ENCODE measurements at places on chromosomes 16 and 17. TPM values are rescaled to one million over a fixed set of nuclear protein-coding genes. Genes with fewer than 3 reads are reported as not detected.

Gene KRT222
- not detected for total RNA-seq

Gene RHBDF1
- total RNA-seq: 24.9 TPM

Gene CYLD
- total RNA-seq: 4.5 TPM

Gene TP53TG3
- total RNA-seq: 2.1 TPM

Gene CHST4
- not detected for total RNA-seq

Gene FAM20A
- total RNA-seq: not detected

Gene FOXF1
- 0.06 TPM for total RNA-seq

Gene SLFN14
- not detected for total RNA-seq

Gene CA4
- total RNA-seq: not detected

Gene CNGB1
- total RNA-seq: not detected

- DNase-seq: no peak
Measured at GRCh38 chr17:40463122-40463550, 19.9 kb downstream of the IGFBP4 start.

- no peak for DNase-seq
Measured at GRCh38 chr17:557371-557770, 157.3 kb downstream of the VPS53 start.

DNA sequence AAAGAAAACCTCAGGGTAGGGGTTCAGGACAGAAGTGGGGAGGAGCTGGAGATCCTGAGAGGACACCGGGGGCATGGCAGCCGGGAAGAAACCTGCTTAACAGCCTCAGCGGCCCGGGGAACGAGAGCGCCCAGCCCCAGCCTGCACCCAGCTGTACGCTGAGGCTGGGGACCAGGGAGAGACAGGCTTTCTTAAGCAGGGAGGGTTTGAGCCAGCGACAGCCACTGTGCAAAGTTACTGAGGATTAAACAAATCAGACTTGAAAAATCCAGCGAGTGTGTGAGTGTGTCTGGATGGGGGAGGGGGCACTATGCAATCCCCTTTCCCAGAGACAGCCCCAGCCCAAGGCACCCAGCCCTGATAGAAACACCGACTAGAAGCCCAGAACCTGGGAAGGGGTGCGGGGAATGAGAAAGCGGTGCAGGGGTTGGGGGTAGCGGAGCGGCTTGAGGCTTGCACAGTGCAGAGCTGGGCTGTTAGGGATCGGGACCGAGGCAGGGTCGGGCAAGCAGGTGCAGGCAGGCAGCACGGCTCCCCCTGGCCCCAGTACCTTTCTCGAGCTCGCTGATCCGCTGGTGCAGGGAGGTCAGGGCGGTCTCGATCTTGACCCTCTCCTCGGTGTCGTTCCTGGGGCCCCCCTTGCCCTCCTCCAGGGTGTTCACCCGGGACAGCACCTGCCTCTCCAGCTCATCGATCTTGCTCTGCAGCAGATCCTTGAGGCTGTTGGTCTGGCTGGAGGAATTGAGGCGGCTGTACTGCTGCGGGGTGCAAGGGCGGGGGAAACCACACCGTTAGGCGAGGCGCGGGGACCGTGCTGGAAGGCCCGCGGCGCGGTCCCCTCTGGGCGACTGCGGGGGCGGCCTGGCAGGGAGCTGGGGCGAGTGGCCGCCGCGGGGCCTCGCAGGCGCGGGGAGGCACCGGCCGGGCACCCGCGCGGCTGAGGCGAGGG lies 1.2 kb downstream of the NPTX1 start:
- no peak for DNase-seq

GRCh38 chr16:85195900-85196772 lies 83.9 kb upstream of the CIBAR2 start:
- no peak for DNase-seq

GRCh38 chr16:13912891-13913290 lies 7.1 kb upstream of the ERCC4 start:
- DNase-seq: no peak

DNA sequence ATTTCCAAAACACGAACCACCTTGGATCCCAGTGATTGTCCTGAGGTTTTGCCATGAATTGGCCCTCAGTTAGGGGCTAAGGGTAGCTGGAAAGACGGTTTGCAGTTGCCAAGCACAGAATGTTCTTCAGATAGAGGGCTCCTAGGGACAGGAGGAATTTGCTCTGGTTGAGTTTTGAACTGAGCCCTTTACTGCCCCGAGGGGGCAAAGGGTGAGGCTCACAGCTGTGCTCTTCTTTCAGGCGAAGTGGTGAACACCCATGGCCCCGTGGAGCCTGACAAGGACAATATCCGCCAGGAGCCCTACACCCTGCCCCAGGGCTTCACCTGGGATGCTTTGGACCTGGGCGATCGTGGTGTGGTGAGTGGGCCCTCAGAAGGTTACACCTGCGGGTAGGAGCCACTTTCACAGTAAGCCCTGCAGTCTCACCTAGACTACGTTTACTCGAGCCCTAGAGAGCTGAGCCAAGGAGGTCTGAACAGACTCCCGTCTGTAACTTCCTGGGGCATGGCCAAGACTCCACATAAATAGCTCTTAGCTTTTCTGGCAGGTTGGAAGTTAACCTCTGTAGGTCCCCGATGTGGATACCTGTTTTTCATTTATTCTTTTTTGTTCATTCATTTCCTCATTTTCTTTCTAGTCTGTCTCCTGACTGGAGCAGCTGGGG lies 32.5 kb downstream of the NMT1 start:
- peak; percentile 41 for DNase-seq

DNA sequence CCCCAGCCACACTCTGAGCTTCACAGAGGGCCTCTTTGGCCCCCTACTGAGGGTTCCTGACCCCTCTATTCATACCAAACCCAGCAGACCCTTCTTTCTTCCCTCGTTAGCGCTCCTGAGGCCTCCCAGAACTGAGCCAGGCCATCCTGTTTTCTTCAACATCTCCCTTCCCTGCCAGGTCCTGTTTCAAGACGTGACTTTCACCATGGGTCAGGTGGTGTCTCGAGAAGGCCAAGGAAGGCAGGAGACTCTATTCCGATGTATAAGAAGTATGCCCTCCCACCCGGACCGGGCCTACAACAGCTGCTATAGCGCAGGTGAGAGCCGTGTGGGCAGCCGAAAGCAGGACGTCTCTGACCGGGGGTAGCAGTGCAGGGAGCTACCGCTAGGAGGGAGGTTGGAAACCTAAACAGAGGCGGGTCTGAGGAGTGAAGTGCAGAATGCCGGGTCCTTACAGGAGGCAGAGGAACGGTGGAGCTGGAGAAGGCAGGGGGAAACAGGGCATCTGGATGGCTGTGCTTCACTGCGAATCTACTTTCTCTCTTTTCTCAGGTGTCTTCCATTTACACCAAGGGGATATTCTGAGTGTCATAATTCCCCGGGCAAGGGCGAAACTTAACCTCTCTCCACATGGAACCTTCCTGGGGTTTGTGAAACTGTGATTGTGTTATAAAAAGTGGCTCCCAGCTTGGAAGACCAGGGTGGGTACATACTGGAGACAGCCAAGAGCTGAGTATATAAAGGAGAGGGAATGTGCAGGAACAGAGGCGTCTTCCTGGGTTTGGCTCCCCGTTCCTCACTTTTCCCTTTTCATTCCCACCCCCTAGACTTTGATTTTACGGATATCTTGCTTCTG lies 1.3 kb upstream of the SENP3 start:
- no peak for DNase-seq

DNA sequence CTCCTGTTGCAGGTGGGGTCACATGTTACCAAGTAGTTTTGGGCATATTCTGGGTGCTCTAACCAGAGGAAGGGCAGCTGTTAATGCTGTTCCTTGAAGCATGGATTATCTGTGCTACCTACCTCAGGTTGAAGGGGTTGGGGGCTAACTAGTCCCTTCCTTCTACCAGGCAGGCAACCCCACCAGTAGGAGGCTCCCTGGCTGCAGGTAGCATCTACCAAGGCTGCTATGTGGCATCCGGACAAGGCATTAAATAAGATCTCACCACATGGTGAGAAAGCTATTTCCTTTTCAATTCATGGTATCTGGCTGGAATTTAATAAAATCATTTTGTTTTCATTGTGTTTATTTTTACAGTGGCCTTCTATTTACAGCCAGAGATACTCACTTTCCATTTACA lies 62.5 kb downstream of the CACNG3 start:
- DNase-seq: no peak

GRCh38 chr17:47204722-47205418 lies 4.3 kb upstream of the MYL4 start:
- DNase-seq: no peak

DNA sequence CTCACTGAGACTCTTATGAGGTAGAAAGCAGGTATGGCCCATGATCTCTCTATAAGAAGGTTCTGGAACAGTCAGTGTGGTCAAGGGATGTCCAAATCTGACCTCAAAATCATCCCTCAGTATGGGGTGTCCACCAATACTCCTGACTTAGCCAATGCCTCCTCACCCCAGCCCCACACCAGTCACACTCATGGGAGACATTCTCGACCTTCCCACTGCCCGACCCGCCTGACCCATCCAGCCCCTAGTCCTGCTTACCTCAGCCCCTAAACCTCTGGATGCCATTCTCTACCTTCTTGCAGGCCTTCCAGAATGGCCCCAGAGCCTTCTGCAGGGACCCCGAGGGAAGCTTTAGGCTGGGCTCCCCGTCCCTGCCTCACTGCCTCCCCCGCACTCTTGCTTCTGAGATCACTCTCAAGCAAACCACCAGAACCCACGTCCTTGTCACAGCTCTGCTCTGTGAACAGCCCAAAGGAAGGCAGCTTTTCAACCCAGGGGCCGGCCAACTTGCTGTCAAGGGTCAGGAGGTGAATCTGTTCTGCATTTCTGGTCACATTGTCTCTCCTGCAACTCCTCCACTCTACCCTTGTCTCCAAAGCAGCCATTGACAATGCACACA lies 44.9 kb upstream of the RBFOX3 start:
- no peak for DNase-seq

GRCh38 chr16:54055191-54055590 lies 231.4 kb downstream of the IRX3 start:
- no peak for DNase-seq

GRCh38 chr16:14196539-14196938 lies 125.4 kb downstream of the MRTFB start:
- DNase-seq: no peak

- no peak for DNase-seq
Measured at GRCh38 chr17:57138030-57138911, 53.2 kb downstream of the AKAP1 start.

DNA sequence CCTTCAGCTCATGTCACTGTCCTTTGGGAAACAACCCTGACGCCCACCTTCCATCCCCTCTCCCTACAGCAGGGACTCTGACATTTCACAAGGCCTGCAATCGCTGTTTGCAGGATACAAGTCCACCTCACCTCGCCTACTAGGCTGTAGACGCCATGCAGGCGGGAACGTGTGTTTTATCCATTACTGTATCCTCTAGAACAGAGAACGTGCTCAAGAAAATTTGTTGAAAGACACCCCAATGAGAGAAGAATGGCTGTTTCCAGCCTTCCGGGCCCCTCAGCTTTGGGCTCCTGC lies 1.5 kb upstream of the TTYH2 start:
- no peak for DNase-seq

- DNase-seq: no peak
Measured at GRCh38 chr16:12763517-12763916, 40.2 kb downstream of the CPPED1 start.

GRCh38 chr17:19388791-19389785 lies 2.1 kb upstream of the MFAP4 start:
- DNase-seq: no peak

DNA sequence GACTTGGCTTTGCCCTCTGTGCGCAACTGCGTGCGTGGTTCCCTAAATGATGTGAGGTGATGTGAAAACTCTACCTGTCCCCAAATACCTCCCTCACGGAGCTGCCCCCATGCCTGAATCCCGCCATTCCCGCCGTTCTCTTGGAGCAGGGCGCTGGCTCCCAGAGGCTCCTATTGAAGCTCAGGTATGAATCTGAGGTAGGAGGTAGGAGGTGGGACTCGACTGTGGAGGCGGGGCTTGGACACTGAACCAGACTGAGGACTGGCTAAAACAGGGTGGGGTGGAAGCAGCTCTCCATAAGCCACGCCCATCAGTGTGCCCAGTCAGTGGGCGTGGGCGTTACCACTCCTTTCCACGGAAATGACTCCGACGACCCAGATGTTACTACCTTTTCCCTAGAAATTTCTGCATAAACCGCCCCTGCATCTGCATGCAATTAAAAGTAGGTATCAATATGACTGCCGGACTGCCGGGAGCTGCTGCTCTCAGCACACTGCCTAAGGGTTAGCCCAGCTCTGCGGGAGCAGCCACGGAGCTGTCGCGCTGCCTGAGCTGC lies 41.0 kb downstream of the FOXL1 start:
- no peak for DNase-seq

DNA sequence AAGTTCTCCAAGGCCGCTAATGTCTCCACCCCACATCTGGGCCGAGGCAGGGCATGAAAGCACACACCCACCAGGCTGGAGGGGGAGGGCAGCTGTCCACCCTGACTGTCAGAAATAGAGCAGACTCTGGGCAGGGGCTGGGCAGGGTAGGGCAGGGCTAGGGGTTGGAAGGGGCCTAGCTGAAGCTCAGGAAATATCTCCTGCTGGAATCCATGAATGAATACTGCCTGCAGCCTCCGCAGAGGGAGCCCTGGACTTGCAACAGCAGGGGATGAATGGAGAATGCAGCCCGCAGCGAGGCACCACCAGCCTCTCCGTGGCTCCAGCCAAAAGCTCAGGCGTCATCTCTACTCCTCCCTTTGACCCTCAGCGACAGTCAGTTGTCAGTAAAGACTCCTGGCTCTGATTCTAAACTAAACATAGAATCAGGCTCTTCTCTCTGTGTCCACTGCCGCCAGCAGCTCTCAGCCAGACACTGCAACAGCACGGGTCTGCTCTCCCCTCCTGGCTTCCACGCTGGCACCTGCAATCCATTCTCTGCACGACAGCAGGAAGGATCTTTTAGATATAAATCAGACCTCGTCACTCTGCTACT lies 23.9 kb upstream of the NGFR start:
- DNase-seq: peak; percentile 3

DNA sequence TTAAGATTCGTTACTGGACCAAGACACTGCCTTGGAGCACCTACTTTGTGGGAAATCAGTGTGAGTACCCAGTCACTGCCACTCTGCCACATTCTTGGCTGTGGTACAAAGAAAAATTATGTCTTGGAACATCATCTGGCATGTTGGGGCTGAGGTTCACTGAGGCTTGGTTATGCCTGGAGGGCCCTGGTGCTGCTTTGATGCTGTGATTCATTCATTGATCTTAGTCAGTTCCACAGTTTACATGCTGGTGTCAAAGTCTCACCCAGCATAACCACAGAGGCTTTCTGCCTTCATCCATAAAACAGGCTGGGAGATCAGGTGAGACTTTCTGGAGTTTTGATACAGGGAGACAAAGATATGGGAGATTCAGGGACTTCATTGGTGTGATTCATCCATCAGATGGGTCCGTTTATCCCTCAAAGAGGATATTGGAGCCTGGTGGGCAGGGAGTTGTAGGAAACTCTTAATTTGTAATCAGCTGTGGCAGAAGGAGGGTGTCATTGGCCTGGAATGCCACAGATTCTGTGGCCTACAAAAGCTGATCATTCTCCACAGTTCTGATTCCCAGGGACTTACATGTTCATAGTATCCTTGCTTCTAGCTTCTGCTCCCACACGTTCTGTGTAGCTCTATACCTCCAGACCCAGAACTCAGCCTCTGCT lies 322.5 kb downstream of the PMP22 start:
- no peak for DNase-seq

GRCh38 chr17:29710891-29711418 lies 88.2 kb upstream of the CORO6 start:
- DNase-seq: no peak

All from G401 (cell line).